ENCODE measurements at places on chromosomes 7 and 10.

DNA sequence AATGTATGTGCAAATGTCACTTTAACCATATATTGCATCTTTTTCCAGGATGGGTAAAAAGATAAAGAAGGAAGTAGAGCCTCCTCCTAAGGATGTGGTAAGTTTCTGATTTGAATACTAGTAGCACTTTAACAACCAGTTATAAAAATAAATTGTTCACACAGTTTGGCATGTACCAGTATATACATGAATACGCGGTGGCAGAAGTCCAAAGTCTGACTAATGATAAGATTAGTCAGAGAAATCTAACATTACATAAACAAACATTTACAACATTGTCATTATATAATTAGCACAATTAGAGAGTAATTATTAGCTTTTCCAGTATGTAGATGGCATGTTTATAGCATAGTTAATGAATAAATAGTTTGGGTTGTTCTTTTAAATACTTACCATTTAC is 4.1 kb downstream of the ARMC3 start:
- DNase-seq, result no peak

GRCh38 chr10:94104316-94105000 is 110.7 kb downstream of the PLCE1 start:
- DNase-seq, result no peak

- DNase-seq, result no peak
Observed at GRCh38 chr7:138954545-138955475, 26.4 kb downstream of the KIAA1549 start.

DNA sequence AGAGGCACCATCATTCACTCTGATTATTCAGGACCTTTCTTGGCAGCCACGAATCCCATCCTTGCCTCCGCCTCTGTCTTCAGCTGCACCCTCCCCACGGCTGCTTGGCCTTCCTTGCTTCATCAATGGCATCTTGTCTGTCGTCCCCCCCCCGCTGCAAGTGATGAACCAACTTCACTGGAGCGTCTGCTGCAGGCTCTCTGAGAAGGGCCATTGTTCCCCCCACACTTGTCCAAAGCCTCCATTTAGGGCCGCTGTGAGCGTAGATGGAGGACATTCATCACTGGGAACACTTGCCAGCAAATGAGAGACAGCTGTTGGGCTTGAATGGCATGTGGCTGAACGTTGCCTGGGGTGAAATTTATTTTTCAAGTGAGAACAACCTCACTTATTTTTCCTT is 20.1 kb downstream of the AFAP1L2 start:
- no peak for DNase-seq

- no peak for DNase-seq
Observed at GRCh38 chr10:95335933-95336699, 45.3 kb upstream of the PDLIM1 start.

GRCh38 chr10:124647421-124648130 is 96.6 kb downstream of the FAM53B start:
- DNase-seq, result no peak

DNA sequence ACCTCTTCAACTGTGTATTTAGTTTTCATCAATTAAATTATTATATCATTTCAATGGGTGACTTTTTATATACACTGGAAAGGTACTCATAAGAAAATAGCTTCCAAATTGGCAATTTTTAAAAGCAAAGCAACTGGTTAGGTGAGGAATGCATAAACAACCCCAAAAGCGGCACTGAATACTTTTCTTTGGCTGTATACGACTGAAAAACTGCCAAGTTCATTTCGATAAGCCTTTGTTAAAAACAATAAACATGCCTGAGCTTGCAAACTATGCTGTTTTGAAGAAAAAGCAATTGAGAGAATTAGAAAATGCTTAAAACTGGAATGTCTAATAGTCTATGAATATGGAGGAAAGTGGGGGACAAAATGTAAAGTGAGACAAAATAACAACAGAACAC is 2.9 kb downstream of the SLC16A12 start:
- DNase-seq, result no peak

DNA sequence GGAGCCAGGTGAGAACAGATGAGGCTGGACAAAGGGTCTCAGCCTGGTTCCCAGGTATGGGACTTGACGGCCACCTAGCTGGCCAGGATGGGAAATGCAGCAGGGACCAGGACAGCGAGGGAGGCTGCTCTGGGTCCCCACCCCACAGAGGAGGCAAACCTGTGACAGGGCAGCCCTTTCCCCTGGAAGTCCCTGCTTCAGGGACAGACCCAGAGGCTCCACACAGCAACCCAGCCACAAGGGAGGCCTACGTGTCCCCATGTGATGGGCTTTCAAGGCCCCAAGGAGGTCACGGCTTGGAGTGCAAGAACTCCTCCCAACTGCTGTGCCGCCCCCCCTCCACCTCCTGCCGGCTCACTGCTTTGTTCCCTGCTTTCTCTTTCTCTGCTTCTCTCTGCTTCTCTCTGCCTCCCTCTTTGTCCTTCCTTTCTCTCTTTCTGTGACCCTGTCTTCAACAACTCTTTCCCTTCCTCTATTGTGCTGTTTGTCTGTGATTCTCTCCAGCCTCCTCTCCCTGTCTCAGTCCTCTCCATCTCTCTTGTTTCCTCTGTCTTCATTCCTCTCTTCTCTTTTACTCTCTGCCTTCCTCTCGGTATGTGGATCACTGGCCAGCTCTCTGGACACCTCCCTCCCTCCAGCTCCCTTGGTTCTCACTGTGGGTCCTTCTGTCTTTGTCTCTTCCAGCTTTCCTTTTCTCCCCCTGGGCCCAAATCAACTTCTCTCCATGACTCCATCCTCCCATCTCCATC is 9.6 kb upstream of the EIF5AL1 start:
- DNase-seq, result no peak

DNA sequence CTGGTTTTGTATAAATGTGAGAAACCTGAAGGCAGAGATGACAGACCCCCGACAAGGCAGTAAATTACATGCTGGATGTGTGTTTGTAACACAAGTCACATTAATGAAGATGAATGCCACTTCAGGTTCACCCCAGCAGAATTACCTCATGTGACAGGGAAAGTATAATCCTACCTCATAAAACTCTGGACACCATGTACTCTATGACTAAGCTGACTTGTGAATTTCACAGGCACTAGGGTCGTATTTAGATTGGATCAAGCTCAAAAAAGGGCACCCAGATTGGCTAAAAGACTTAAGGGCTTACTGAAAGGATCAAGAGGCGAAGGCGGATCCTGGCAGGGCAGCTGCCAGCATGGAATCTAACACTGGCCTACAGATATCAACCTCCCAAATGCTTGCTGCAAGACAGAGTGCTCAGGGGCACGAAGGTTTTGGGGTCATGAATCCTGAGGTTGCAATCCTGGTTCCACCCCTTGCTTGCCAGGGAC is 161.4 kb downstream of the PIP4K2A start:
- DNase-seq, result no peak

- no peak for DNase-seq
Observed at GRCh38 chr10:79383974-79384606, 36.8 kb downstream of the PPIF start.
